Fibroblast of skin of right quadriceps (primary cell): ENCODE measurements at places on chromosomes 3 and 15.

- no peak for DNase-seq
Observed at GRCh38 chr3:160886421-160886820, 130.4 kb downstream of the PPM1L start.

GRCh38 chr15:54119051-54119450 is 140.8 kb downstream of the UNC13C start:
- DNase-seq = no peak

- DNase-seq = no peak
Observed at GRCh38 chr15:67192185-67192820, 62.2 kb downstream of the AAGAB start.

DNA sequence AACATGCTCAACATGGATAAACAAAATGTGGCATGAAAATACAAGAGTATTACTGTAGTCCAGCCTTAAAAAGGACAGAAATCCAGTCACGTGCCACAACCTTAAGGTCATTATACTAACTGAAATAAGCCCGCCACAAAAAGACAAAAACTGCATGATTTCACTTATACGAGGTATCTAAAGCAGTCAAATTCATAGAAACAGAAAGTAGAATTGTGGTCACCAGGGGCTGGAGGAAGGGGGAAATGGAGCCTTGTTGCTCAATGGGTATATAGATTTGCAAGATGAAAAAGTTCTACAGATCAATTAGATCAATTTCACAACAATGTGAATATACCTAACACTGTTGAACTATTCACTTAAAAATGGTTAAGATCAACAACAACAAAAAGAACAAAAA is 7.4 kb downstream of the GLB1 start:
- DNase-seq = no peak

GRCh38 chr3:36244728-36245127 is 135.6 kb upstream of the STAC start:
- peak; percentile 63 for DNase-seq

DNA sequence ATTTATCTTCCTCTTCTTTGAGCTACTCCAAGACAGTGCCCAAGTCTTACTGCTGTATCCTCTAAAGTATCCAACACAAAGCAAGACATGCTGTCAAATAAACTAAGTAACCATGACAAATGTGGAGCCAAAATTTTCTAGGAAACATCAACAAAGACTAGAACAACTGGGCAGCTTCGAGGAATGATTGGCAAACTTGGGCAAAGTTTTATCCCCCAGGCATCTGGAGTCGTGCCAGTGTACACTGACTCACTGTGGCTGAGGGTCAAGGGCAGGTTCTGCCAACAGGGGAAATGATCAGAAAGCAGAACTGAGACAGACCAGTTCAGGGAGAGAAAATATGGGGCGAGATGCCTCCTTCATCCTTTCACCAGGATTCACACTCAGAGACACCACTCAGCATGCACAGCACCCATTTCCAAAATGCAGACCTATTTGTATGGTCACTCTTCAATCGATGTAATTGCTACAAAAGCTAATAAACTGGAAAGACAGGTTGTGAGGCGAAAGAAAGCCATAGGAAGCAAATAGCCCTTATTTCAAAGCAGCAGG is 65.8 kb downstream of the MB21D2 start:
- DNase-seq = peak; percentile 50

- DNase-seq = no peak
Observed at GRCh38 chr3:179464323-179465092, 13.2 kb upstream of the GNB4 start.

- DNase-seq = no peak
Observed at GRCh38 chr15:67358812-67359211, 104.2 kb downstream of the IQCH start.

- peak; percentile 9 for DNase-seq
Observed at GRCh38 chr15:94792196-94792595, 560.8 kb downstream of the MCTP2 start.

- no peak for DNase-seq
Observed at GRCh38 chr15:52788099-52788986, 1.8 kb downstream of the ONECUT1 start.

DNA sequence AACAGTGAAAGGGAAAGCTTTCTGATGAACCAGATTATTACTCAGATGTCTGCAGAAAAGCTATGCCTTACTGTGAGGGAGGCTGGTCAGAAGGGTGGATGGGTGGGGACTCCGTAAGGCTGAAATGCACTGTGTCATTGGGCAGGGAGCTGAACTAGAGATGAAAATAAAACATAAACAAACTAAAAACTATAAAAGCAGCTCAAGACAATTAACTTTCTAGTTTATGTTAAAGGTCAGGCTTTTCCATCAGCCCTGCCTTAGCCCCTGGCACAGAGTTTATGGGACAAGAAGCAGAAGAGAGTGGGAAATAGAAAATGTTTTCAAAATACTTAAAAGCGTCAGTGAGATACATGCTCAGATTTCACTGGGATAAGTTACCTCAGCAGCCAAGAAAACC is 310.0 kb upstream of the UBE2E2 start:
- DNase-seq = no peak

GRCh38 chr15:93485438-93486327 is 396.7 kb upstream of the RGMA start:
- DNase-seq = no peak

DNA sequence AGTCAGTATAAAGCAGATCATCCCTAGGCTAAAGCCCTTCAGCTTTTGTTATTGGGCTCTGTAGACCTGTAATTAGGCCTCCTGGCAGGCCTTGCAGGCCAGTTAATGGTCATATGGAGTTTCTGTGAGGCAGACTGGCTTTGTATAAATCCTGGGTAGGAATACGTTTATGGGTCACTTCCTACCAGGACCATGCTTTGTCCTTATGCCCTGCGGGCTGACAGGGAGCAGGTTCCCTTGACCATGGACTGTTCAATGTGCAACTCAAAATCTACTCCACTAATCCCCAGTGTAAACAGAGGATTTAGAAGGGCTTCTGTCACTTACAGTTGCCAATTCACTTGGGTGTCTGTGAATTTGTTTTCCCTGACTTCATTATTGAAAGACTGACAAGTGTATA is 202.7 kb upstream of the MLF1 start:
- DNase-seq = no peak

DNA sequence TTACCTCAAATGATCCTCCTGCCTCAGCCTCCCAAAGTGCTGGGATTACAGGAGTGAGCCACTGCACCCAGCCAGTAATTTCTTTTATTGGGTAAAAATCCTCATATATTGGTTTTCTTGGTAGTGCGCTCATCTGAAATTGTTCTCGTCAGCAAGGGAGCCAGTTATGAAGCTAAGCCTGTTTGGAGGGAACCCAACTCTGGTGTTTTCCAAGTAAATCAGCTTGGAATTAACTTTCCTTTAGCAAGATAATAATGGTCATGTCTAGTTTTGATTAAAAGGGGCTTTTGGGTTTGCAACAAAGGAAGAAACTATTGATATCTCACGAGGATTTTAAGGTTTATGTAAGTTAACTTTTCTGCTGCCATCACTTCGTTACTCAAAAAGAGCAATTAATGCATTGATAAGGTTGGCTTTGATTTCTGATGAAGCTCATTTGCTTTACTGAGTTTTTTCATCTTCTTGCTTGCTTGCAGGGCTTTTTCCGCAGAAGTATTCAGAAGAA is 72.7 kb downstream of the RARB start:
- DNase-seq = no peak

DNA sequence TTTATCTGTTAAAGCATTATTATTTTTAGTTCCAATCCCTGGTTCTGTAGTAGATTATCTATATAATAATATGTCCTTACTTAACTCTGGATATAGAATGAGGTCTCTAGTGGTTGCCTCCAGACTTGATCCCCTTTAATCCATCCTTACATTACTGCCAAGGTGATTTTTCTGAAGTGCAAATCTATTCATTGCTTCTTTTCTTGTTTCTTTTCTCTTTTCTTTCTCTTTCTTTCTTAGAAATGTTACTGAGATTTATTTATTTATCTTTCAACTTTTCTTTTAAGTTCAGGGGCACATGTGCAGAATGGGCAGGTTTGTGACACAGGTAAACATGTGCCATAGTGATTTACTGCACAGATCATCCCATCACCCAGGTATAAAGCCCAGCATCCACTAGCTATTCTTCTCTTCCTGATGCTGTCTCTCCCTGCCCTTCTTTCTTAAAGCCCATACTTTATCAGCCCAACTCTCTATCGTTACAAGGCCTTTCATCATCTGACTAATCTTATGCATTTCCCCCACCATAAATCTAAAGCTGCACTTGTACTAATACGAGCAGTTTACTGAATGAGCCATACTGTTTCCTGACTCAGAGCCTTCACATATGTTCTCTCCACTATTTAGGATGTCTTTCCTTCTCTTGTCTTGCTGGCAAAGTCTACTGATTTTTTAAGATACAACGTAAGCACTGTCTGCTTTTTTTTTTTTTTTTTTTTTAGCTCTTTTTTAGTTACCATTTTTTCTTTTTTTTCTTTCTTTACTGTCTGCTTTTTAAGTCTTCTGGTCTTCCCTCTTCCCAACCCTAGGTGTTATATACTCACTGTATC is 4.6 kb downstream of the GLCE start:
- DNase-seq = peak; percentile 81

GRCh38 chr3:128491691-128491940 is 1.4 kb downstream of the GATA2 start:
- DNase-seq = no peak

DNA sequence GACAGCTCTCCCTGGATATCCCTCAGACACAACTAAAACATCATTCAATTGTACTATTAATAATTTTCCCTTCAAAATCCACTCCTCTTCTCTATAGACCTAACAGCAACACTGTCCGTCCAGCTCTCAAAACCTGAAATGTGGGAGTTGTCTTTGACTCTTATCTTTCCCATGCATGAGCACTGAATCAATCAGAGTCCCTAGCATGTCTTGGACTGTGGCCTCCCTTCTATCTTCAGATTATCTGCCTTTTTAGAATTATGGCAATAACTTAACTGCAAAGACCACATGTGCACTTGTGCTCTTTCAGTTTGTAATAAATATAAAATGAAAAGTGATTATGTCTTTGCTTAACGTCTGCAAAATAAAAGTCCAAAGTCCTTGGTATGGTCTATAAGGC is 107.0 kb downstream of the UBE3A start:
- DNase-seq = no peak

- no peak for DNase-seq
Observed at GRCh38 chr15:41844814-41845213, 6.2 kb downstream of the PLA2G4B start.

GRCh38 chr15:100623301-100623700 is 20.9 kb downstream of the ASB7 start:
- peak; percentile 36 for DNase-seq

GRCh38 chr3:35777065-35777464 is 137.7 kb downstream of the ARPP21 start:
- no peak for DNase-seq

DNA sequence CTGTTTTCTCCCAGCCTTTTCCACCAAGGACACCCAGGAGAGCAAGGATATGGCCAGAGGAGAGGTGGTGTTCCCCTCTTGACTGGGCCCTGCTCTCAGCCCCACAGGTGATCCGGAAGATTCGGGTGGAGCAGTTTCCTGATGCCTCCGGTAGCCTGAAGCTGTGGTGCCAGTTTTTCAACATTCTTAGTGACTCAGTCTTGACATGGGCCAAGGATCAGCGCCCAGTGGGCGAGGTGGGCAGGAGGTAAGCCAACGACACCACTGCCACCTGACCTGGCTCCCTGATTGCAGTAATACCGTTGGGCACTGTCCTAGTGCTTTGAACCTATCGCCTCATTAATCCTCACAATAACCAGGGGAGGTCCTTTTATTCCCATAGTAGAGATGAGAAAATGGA is 25.3 kb upstream of the SLC28A1 start:
- DNase-seq = no peak

GRCh38 chr3:111850537-111850936 is 8.5 kb upstream of the PHLDB2 start:
- DNase-seq = no peak

DNA sequence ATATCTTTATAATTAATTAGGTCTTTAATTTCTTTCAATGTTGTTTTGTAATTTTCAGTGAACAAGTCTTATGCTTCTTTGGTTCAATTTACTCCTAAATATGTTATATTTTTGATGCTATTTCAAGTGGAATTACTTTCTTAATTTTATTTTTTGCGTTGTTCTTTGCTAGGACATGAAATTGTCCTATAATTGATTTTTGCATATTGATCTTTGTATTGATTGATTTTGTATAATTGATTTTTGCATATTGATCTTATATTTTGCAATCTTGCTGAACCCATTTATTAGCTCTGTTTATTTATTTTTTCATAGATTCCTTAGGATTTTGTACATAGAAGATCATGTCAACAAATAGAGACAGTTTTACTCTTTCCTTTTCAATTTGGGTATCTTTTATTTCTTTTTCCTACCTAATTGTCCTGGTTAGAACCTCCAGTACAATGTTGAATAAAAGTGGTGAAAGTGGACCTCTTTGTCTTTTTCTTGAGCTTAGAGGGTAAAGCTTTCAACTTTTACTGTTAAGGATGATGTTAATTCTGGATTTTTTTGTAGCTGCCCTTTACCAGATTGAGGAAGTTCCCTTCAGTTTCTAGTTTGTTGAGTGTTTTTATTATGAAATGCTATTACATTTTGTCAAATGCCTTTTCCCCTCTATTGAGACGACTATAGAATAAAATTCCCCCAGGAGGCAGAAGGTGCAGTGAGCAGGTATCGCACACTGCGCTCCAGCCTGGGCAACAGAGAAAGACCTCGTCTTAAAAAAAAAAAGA is 36.8 kb upstream of the CCDC50 start:
- no peak for DNase-seq

GRCh38 chr3:25130724-25131520 is 297.1 kb upstream of the RARB start:
- no peak for DNase-seq

GRCh38 chr3:195451373-195452015 is 8.7 kb upstream of the ACAP2 start:
- no peak for DNase-seq

- DNase-seq = peak; percentile 78
Observed at GRCh38 chr15:70142322-70143191, 44.8 kb upstream of the TLE3 start.

GRCh38 chr3:50530001-50530970 is 26.9 kb upstream of the CACNA2D2 start:
- no peak for DNase-seq

DNA sequence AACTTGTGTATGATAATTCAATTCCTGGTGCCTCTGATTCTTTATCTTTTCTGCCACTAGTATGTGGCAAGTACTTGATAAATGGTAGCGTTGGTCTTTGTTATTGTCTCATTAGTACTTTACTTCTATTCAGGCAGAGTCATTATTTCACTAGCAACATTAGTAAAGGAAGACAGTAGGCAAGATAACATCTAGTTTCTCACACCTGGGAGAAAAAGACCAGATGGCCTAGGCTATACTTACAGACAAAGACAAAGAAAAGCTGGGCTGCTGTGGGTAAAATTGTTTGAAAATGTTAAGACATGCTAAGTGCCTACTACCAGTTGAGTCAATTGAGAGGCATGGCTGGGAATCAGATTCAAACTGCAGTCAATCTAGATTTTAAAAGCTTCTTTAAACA is 198.7 kb upstream of the CMC1 start:
- DNase-seq = no peak
